ENCODE measurements at places on chromosomes 6 and 20.

GRCh38 chr6:166286839-166287271, 21.3 kb downstream of the PRR18 start:
- DNase-seq = no peak

DNA sequence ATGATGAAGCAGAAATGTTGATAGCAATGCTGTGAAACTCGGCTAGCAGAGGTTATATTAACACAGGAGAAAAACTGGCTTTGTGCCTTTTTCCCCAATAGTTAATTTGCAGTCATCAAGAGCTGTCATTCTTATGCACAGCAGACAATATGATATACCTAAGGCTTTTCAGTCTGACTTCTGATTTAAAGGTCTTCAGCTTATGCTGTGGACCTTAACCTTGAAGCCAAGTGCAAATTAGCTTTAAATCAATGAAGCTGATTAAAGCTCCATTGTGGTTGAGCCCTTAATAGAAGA, 171.6 kb upstream of the ID4 start:
- DNase-seq = no peak

- peak; percentile 3 for DNase-seq
These were observed 43.3 kb downstream of the SLC2A10 start for GRCh38 chr20:46752728-46753127.

DNA sequence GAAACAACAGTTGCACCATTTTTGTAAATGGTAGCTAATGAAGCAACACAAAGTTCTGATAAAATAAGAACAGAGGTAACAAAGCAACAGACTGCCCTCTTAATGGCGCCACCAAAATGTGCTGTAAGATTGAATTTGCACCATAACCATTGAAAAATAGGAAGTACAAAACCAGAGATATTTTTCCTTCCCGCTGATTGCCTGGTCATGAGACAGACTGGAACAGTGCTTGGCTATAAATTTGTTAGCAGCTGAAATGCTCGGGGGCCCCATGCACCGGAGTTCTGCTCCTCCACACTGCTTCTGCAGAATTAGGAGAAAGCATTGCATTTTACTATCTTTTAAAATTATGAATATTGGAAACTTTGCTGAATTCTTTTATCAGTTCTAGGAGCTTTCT, 164.4 kb upstream of the QKI start:
- DNase-seq = no peak

GRCh38 chr6:22249711-22250350, 47.0 kb downstream of the PRL start:
- no peak for DNase-seq

- no peak for DNase-seq
These were observed 618.9 kb downstream of the BCKDHB start for GRCh38 chr6:80725156-80725930.

- no peak for DNase-seq
These were observed 12.4 kb downstream of the TFEB start for GRCh38 chr6:41722969-41723529.

DNA sequence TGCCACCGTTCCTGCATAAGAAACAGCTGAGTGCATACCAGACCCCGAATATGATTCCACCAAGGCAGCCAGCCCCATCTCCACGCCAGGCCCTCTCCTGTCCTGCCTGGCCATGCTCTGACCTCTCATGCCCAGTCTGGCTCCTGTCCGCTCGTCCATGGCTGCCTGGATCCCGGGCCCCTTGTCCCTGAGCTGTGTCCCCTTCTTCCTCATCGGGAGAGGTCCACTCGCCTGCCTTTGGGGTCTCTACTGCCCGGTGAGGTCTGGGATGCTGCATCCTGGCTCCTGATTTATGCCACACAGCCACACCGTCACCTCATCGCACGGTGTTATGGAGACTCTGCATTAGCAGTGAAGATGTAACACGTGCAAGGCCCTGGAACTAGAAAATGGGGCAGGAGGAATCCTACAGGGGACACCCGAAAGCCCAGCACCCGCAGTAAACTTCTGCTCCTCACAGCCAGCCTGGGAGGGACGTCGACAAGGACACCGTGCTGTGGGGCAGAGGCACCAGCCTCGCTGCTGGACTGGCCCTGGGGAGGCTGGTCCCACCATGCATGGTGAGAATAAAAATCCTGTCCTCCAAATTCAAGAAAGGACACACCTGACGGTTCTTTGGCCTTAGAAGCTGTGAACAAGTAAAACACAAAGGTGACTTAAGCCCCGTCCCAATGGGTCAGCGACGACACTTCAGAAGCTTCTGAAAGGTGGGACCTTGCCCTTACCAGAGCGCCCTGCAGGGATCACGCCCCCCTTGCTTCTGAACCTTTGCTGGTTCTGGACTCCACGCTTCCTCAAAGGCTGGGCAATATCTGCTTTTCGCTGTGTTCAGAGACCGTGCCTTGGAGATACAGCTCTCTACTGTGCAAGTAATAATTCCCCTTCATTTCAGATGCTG, 103.0 kb downstream of the DLL1 start:
- no peak for DNase-seq

GRCh38 chr6:148747145-148747470, 278 bp downstream of the UST start:
- DNase-seq = no peak

DNA sequence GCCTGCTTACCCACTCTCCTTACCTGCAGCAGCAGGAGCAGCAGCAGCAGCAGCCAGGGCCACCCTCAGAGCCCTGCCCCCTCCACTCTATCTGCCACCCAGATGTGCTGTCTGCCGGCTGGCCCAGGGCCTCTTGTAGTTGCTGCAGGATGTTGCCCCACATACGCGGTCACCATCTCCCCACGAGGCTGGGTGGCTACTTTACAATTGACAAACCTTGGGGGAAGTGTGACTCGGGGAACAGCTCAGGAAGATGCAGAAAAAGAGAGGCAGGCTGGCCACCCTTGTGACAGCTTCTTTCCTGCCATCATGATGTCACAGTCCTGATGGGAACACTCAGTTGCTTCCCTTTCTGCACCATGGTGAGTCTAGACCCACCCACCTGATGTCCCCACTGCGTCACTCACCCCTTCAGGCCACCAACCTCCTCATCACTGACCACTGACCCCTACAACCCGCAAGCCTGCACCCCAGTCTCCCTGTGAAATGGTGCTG, 14.5 kb downstream of the TREM1 start:
- no peak for DNase-seq

DNA sequence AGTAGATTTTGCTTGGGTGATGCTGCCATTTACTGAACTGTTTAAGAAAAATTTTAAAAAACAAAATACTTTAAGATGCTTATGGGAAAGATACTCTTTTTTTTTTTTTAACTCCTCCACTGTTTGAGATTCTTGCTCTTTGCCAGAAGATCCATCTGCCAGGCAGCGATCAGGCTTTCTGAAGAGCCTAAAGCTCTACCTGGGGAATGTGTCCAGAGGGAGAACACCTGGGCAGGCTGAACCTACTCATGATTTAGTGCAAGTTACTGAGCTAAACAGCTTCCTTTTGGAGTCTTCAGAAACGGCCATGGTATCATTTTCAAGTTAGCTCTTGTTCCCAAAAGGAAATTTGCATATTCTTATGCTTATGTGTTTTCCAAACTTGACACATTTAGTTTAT, 23.5 kb upstream of the MLIP start:
- no peak for DNase-seq

DNA sequence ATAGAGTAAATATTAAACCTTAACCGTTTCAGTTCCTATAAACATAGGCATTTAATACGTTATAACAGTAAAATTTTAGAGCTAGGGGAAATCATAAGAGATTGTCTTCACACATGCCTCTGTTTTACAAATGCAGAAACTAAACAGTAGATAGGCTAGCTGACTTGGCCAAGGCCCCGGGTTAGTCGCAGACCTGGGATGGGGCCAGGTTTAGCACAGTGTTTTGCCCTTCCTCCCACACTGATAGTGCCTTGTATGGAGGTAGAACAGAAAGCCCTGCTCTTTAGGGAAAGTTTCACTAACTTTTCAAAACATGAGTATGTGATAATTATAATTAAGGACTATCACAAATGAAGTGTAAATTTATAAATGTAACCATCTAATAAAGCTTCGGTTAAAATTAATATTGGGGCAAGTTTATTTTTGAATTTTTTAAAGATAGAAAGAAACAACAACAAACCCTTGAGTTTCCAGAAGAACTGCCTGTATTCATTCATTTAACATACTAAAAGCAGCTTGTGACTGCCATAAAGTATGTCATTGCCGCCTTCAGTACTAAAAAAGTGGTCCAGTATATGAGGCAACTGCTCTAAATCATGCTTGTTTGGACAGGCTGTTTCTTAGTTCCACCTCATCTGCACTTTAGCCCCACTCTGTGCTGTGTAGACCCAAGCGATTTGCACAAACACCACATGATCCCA, 62.5 kb upstream of the LOC128125822 start:
- no peak for DNase-seq

GRCh38 chr6:32980488-32981038, 12.2 kb downstream of the BRD2 start:
- DNase-seq = no peak

DNA sequence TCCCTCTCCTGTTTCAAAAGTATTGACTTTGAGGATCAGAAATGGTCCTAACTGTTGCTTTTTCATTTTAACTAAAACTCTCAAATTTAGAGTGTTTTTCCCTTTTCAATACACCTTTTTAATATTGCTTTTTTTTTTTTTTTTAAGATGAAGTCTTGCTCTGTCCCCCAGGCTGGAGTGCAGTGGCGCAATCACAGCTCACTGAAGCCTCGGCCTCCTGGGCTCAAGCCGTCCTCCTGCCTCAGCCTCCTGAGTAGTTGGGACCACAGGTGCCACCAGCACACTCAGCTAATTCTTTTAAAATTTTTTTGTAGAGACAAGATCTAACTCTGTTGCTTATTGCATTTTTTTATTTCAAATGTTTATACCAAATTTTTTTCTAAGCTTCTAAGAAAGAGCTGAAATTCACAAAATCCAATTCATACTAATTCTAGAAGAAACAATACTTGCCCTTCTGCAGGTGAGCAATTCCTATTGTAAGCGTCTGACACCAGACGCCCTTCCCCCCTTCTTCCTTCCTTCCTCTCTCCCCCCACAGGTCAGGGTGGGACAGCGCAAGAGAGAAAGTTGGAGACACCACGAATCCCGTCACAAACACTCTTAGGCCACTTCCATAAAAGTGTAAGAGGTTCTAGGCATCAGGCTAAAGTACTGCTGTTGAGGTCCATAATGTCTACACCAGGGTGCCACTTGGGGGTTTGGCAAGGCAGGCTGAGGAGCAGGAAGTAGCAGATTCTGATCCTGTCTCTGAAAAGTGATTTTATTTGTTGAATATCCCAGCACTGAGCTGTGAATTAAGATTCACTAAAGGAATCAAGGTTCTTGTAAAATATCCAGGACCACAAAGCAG, 12.8 kb downstream of the DLL1 start:
- DNase-seq = no peak

GRCh38 chr6:25166955-25167748, 112.0 kb upstream of the CARMIL1 start:
- DNase-seq = no peak

DNA sequence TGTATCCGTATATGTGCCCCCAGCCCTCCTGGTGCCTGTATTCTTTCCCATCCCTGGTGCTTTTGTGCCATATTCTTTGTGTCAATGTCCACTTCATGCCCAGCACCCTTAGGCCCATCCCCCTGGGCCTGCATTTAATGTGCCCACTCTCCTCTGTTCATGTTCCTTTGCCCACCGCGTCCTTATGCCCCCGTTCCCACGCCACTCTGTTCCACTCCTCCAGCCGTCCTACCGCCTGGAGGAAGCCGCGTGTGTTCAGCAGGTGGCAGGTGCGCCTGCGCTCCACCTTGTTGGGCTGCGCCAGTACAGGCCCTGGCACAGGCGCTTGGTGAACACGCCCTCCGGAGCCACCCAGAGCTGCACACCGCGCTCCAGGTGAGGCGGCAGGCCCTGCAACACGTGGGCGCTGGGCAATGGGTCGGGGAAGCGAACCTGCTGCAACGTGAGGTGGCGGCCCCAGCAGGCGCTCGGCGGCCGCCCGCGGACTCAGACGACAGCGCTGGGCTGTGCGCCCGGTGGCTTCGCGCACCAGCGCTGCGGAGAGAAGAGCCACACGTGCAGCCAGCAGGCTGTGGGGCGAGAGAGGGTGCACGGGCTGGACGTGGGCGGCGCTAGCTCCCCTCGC, 4.0 kb upstream of the FOXS1 start:
- DNase-seq = no peak

- no peak for DNase-seq
These were observed 37.4 kb upstream of the SLC9A8 start for GRCh38 chr20:49775229-49775693.

- DNase-seq = no peak
These were observed 46.8 kb downstream of the THEMIS start for GRCh38 chr6:127854009-127854408.

- peak; percentile 20 for DNase-seq
These were observed 83.5 kb downstream of the ZMYND8 start for GRCh38 chr20:47272893-47273590.

GRCh38 chr6:152221806-152222628, 414.5 kb downstream of the ESR1 start:
- DNase-seq = no peak

GRCh38 chr6:154664287-154664686, 68.9 kb upstream of the SCAF8 start:
- DNase-seq = no peak

DNA sequence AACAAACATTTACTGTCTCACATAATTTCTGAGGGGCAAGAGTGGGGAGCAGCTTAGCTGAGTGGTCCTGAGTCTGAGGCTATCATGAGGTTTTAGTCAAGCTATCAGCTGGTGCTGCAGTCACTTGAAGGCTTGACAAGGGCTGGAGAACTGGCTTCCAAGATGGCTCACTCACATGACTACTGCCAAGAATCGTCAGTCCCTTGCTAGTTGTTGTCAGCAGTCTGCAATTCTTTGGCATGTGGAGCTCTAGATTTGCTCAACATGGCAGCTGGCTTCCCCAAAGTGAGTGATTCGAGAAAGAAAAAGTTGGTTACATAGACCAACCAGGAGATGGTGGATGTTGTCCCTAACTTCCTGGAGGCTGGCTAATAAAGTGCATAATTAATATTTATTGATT, 2.8 kb upstream of the LRRC1 start:
- DNase-seq = no peak

GRCh38 chr6:53330137-53330536, 18.6 kb downstream of the ELOVL5 start:
- DNase-seq = no peak

DNA sequence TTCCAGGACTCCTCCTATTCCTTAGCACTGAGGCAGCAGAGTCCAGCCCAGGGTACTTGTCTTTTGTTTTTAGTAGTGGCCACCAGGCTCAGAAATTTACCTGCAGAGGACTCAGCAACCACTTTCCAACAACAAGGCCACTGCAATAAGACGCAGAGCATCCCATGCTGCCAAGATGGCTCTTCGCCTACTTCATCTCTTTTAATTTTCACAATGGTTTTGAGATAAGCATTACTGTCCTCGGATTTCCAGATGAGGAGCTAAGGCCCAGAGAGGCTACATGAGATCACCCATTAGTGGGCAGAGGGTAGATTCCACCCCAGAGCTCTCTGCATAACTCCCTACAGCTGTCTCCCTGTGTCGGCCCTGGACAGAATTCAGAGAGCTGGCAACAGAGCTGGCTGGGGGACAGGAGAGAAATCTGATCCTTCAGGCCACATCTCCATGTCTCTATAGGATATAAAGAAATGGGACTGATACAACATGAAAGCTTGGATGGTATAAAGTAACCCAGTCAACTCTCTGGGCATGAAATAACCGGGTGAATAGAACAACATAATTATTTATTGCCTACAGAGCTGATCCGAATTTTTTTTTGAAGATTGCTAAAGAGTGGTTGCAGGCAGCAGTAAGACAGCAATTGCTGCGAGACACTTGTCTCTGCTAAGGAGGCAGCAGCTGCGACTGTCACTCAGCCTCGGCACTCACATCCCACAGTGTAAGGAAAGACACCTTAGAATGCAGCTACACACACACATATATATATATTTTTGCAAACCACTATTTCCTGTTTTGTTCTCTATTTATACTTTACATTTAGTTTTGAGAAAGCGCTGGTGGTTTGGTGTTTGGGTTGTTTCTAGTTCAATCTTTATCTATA, 37.2 kb downstream of the SCML4 start:
- no peak for DNase-seq

All from effector CD8-positive, alpha-beta T cell (primary cell).